LHCN-M2 (cell line): ENCODE measurements at places on chromosomes 4 and X. TPM values are rescaled to one million over a fixed set of nuclear protein-coding genes. Genes with fewer than 3 reads are reported as not detected.
A peak's percentile ranks its signal among the peaks of the same experiment; 100 is the strongest.

The RASGEF1B gene
- total RNA-seq: 0.06 TPM in 1 of 2 replicates, not detected in the other

- DNase-seq: peak; percentile 46
These were observed 27.4 kb downstream of the TMPRSS11B start for GRCh38 chr4:68218044-68218443.

The DMRTC1B gene
- total RNA-seq: not detected in 2 replicates

GRCh38 chrX:19886883-19887531, 393 bp downstream of the SH3KBP1 start:
- no peak for DNase-seq

The AIMP1 gene
- 31.0 and 32.0 TPM in 2 replicates for total RNA-seq

The LGI2 gene
- total RNA-seq: not detected in 2 replicates

DNA sequence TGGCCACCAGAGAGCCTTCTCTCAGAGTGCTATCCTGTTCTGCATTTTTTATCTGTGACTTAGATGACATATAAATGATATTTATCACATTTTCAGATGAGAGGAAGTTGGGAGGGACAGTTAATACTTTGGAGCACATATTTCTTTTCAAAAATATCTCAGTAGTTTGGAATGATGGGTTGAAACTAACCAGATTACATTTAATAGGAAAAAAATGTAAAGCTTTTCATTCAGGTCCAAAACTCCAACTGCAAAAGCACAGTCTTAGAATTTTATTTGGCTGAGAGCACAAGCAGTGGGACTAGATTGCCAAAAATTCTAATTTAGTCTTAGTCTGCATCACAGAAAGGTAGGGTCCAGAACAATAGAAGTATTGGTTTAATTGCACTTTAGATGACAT, 248.2 kb upstream of the TEX13A start:
- no peak for DNase-seq

The CFI gene
- total RNA-seq: 0.83 and 0.98 TPM in 2 replicates

GRCh38 chrX:54246866-54247265, 63.8 kb upstream of the FAM120C start:
- DNase-seq: peak; percentile 18

GRCh38 chr4:138789796-138790195, 225.8 kb upstream of the NOCT start:
- no peak for DNase-seq

GRCh38 chr4:118904935-118905334, 16.3 kb downstream of the SYNPO2 start:
- DNase-seq: no peak
